ENCODE measurements at places on chromosomes 16 and 17. TPM values are rescaled to one million over a fixed set of nuclear protein-coding genes. Genes with fewer than 3 reads are reported as not detected.

GRCh38 chr16:84266451-84266850, 26.6 kb upstream of the KCNG4 start:
- DNase-seq: no peak

IRX6 gene
- total RNA-seq: not detected

- DNase-seq: no peak
These were observed 21.2 kb downstream of the SMG6 start for GRCh38 chr17:2282297-2282873.

DNA sequence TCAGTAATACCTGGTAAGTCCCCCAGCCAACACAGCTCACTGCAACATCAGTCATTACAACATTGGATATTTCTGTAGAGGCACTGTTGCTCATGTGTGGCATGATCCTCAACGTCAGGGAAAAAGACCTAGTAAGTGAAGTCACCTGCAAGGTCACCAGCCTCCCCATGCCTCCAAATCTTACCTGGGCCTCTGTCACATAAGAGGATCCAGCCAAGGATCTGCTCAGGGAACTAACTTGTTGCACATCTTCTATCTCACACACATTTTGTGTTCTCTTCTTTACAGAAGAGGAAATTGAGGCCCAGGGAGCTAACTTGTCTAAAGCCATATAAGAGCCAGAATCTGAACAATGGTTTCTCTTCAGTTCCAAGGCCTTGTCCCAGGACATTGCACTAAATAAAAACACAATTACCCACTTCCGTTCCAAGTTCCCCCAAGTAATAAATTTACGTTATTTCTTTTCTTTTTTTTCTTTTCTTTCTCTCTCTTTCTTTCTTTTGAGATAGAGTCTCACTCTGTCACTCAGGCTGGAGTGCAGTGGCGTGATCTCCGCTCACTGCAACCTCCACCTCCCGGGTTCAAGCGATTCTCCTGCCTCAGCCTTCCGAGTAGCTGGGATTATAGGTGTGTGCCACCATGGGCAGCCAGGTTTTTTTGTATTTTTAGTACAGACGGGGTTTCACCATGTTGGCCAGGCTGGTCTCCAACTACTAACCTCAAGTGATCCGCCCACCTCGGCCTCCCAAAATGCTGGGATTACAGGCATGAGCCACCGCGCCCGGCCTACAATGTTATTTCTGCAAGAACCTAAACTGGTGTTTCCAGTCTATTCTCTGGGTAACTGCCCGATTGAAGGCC, 1.3 kb downstream of the SHMT1 start:
- DNase-seq: no peak

DNA sequence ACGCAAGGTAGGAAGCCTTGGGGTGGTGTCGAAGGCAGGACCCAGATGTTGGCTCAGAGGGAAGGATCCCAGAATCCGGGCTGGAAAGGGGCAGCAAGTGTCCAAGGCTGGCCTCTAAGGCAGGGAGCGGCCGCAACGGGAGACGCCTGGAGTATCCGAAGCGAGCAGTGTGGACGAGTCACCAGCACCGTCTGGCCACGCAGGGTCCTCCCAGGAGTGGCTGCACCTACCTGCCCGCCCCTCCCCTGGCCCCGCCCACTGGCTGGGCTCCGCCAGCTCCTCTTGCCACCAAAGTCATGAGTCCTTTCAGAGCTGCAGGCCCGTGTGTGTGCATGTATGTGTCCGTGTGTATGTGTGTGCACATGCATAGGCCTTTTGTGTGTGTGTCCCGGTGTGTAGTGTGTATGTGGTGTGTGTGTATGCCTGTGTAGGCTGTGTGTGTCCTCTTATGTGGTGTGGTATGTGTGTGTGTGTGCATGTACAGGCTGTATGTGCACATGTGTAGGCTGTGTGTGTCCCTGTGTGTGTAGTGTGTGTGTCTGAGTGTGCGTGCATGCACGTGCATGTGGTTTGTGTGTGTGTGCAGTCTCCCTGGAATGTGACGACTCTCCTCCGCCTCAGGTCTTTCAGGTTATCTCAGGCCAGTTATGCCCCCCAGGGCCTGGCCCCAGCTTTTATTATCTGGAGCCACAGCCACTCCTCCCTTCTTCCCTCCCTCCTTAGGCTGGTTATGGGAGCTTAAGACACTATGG, at the start of gene PRSS8:
PRSS8 (minus strand) TSS at position 193 of the 752 bp plus-strand sequence. CDS start 229 bp downstream, outside the sequence.
- no peak for DNase-seq

Measured in ovary (tissue), 10 donors.